ENCODE measurements at places on chromosomes 1 and 21. TPM values are rescaled to one million over a fixed set of nuclear protein-coding genes. Genes with fewer than 3 reads are reported as not detected.

DNA sequence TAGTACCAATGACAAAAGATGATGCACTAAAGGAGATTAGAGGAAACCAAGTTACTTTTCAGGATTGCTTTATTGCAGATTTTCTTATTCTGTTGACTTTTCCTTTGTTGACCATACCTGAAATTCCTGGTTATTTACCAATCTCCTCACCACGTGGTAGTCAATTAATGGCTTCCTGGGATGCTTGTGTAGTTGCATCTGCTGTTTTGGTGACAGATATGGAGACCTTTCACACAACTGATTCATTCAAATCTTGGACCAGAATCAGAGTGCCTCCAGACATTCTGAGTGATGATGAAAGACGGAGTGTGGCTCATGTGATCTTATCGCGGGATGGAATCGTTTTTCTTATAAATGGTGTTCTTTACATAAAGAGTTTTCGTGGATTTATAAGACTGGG, 91.3 kb downstream of the CATSPERE start:
- DNase-seq = no peak

Gene ANKRD65
- total RNA-seq = not detected

DNA sequence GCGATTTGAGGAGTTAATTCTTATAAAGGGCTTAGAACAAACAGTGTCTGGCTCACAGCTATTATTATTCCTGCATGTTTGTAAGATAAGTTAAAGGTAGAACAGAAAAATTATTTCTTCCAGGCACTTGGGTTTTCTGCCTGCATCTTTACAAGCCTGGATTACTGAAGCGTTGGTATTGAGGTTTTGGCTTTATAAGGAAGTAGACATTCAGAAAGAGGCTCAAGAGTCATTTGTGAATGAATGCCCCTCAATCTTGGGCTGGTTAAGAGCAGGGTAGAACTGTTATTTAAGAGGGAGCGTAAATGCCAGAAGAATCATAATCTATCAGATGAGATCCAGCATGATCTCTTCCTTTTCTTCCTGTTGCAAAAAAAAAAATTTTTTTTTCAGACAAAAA, 77.3 kb upstream of the ARID1A start:
- no peak for DNase-seq

GRCh38 chr1:177423090-177423489, 252.3 kb downstream of the BRINP2 start:
- no peak for DNase-seq

Gene CLIC6
- total RNA-seq = not detected

DNA sequence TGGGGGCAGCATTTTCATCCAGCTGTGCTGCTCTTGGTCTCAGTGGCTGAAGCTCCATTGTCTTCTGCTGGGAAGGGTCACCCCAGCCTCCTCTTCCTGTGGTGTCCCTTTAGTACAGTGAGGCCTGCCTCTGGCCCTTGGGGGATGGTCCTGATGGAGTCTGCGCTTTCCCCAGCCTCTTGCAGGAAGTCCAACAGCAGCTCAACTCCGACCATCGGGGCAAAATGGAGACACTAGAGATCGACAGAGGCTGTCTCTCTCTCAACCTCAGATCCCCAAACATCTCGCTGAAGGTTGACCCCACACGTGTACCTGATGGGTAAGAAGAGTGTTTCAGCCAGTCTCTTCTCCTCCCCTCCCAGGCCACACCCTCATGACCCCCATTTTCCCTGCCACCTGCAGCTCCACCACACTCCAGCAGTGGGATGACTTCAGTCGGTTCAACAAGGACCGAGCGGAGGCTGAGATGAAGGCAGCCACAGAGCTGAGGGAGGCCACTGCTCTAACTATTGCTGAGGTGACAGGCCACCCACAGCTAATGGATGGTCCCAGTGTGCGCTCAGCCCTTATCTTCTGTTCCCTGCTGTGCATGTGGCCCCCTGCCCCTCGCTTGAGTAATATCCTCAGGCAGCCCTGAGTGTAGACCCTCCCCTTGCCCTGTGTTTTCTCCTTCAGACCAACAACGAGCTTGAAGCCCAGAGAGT, 2.0 kb upstream of the ADPRS start:
- no peak for DNase-seq

- DNase-seq = no peak
Observed at GRCh38 chr1:59314776-59315528, 18.1 kb downstream of the FGGY start.

DNA sequence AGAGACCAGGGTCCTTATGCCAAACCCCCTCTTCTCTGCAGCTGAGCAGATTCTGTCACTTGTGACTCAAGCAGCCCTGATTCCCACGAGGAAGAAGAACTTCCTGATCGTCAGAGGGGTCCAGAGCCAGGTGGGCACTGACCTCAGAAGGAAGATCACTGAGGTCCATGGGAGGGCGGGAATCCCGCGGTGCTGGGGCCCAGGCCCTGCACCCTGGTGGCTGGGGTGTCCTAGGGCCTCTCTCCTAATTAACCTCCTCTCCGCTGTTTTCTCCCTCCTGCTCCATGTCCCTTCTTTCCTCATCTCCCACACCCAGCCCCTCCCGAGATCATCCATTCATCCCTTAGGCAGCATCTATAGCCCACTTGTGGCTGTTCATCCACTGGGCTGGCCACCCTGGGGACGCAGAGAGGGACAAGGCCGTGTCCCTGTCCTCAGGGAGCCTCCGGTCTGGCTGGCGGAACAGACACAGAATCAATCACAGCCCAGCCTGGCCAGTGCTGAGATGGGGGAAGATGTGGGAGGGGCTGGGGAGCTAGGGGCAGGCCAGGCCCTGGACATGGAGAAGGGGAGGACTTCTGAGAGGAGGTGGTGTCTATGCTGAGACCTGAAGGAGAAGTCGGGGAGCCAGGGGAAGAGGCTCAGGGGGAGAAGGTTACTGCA, 638.3 kb downstream of the MATN1 start:
- no peak for DNase-seq

DNA sequence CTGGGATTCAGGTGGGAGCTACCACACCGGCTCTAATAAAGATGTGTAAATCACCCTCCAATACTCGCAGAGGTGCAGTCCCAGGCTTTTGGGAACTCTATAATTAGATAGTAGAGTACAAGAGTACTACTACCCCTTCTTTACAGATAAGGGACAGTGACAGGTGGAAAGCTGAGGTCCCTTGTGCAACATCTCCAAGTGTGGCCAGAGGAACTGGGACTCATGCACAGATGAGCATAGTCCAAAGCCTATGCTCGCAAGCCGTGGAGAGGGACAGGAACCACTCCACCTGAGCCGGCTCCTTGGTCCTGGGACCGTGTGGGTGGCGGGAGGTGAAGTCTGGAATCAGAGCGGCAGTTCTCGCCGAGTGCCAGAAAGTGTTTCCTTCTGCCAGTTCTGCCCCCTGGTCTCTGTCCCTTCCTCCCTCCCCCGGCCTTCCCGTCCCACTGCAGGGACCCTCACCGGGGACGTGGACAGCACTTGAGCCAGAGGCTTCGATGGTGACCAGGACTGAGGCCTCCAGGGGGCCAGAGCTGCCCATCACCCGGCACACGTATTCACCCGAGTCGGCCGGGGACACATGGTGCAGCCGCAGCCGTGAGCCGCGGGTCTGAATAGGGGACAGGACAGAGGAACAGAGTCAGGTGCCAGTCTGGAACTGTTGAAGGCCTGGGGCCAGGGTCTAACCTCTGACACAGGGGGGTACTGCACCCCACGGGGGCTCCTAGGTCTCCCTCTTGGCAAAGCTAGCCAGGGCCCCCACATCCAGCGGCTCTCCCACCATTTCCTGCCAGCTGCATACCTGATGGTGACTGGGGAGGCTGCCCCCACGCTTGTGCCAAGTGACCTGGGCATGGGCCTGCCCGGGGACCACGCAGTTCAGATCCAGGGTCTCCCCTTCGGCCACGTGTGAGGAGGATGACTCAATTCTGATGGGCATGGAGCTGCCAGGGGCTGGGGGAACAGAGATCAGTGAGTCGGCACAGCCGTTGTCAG, 33.9 kb downstream of the LDLRAD2 start:
- DNase-seq = no peak

DNA sequence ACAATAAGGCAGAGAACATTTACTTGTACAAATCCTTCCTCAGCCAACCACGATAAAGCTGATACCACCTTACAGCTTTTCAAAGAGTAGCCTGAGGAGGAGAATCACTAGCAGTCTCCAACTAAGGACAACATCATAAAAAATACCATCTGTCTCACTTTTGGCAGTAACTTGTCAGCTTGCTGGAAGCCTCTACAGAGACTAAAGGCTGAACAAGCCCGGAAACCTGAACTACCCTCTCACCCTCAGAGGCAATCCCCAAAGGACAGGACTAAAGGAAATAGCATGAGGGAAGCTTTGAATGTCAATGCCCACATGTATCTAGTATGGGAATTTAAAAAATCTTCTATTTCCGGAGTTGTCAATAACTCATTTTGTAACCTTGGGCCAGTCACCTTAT, 10.6 kb downstream of the SRSF4 start:
- DNase-seq = no peak

DNA sequence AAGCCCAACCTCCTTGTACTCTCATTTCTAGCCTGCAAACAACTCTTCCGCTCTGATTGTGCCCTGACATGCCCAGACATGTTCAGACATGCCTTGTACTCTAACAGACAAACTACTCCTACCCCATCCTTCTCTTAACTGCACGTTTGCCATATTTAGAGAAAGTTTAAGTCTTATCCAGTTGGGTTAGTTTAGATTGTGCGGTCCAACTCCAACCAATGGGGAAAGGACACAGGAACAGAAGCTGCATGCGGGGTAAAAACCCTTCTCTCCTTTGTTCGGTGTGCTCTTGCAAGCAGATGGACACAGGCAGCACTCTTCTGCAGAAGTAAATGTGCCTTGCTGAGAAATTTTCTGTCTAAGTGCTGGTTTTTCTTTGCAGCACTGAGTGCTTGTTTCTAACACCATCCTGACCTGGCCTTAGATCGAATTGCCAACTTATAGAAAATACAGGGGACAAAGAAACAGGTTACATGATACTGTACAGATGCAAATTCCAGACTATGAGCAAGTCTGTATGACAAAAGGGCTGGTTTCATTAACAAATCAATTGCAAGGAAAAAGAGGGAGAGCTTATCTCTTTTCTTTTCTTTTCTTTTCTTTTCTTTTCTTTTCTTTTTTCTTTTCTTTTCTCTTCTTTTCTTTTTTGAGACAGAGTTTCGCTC, 35.8 kb upstream of the IFNGR2 start:
- peak; percentile 56 for DNase-seq

- no peak for DNase-seq
Observed at GRCh38 chr1:156667610-156667967, 9.6 kb downstream of the NES start.

Gene RGS4
- 167 TPM for total RNA-seq

- peak; percentile 7 for DNase-seq
Observed at GRCh38 chr1:89381618-89382017, 17.8 kb downstream of the GBP6 start.

- DNase-seq = peak; percentile 97
Observed at GRCh38 chr1:116556289-116557006, 14.4 kb downstream of the CD58 start.

DNA sequence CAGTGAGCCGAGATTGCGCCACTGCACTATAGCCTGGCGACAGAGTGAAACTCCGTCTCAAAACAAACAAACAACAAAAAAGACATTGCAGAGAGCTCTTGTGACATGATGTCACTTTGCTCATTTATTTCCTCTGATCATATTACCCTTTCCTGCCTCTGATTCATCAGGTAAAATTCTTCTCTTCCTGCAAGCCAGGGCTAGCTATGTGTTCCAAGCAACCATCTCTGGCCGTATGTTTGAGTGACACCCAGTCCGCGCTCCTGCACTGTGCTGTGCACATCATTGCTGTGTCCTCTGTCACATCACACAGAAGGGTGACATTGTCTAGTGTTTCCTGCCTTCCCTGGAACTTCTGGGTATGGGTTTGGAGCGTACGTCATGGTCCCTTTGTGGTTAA, 251.3 kb downstream of the PCP4 start:
- peak; percentile 20 for DNase-seq

GRCh38 chr1:200279810-200280411, 129.9 kb downstream of the ZNF281 start:
- peak; percentile 70 for DNase-seq

DNA sequence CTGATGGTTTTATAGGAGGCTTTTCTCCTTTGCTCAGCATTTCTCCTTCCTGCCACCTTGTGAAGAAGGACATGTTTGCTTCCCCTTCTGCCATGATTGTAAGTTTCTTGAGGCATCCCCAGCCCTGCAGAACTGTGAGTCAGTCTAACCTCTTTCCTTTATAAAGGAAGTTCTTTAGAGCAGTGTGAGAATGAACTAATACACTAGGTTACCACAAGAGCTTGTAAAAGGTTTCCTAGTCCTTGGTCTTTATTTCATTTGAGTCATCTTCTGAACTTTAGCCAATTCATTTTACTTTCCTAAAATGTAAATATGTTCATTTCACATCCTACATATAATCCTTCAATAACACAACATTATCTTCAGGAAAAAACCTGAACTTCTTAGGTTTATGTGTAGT, 365.3 kb downstream of the HHIPL2 start:
- DNase-seq = peak; percentile 78

Gene DSCAM
- total RNA-seq = not detected

Measured in HT1080 (cell line).